NCI-H2029 treated with DMSO at 0.1 percent for 48 hours (cell line): ENCODE measurements at places on chromosomes 7 and 10.

DNA sequence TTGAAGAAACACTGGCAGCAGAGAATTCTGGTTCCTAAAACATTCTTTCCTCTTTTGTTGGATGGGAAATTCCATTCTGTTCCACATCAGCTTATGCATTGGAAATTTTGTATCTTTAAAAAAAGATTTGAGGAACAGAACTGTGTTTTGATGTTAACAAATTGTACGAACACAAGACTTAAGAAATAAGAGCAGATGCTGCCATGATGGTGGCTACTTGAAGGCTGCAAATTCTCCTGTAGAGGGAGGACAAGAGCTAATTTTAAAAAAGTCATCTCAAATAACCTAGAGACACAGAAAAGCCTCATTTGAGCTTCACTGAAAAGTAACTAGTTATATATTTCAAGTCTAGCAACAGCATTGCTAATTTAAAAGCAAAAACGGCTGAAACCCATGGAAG, 29.8 kb downstream of the NDUFB2 start:
- no peak for DNase-seq

- no peak for DNase-seq
Measured at GRCh38 chr7:1468203-1468602, 8.9 kb upstream of the MICALL2 start.

GRCh38 chr10:110811791-110812581, 59.7 kb upstream of the PDCD4 start:
- DNase-seq = no peak

GRCh38 chr10:31081937-31082840, 50.5 kb upstream of the ZNF438 start:
- DNase-seq = no peak

GRCh38 chr10:96279191-96279641, 7.8 kb upstream of the BLNK start:
- DNase-seq = no peak

- DNase-seq = no peak
Measured at GRCh38 chr10:75043256-75044131, 68.0 kb upstream of the SAMD8 start.

DNA sequence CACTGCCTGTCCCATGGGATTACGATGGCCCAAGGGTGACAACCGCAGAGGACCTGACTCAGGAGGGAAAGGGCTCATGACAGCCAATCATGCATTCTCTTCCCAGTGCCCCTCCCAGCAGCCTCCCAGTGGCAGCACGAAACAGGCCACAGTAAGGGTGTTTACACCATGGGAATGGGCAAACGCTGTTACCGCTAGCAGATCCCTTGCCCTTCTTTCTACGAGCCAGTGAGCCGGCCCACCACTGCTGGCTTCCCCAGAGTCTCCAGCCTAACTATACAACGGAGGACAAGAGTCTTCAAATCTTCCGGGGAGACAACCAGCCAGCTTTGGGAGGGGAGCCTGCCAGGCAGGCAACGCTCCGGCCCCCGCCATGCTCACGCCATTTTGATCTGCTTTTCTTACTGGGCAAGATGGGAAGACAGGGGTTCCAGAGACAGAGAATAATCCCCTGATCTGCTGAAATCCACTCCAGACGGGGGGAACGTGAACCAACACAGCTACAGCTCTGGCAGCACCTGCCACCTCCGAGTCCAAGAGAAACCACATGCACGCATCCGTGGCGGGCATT, 69.8 kb downstream of the SLC29A4 start:
- no peak for DNase-seq

DNA sequence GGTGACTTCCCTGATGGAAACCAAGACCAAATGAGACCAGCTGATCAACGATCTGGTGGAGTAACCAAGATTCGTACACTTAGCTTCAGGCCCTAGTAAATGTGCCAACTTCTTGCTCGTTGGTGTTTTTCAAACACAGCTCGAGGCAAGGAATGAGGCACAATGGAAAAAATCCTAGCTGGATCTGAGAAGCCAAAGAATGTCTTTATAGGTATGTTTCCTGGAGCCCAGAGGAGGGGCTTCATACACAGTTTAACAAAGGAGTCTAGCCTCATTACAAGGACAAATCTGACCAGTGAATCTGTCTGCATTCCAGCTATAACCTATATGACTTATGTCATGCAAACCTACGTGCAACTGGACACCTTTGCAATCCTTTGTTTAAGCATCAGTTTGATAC, 3.7 kb downstream of the COL17A1 start:
- DNase-seq = no peak

DNA sequence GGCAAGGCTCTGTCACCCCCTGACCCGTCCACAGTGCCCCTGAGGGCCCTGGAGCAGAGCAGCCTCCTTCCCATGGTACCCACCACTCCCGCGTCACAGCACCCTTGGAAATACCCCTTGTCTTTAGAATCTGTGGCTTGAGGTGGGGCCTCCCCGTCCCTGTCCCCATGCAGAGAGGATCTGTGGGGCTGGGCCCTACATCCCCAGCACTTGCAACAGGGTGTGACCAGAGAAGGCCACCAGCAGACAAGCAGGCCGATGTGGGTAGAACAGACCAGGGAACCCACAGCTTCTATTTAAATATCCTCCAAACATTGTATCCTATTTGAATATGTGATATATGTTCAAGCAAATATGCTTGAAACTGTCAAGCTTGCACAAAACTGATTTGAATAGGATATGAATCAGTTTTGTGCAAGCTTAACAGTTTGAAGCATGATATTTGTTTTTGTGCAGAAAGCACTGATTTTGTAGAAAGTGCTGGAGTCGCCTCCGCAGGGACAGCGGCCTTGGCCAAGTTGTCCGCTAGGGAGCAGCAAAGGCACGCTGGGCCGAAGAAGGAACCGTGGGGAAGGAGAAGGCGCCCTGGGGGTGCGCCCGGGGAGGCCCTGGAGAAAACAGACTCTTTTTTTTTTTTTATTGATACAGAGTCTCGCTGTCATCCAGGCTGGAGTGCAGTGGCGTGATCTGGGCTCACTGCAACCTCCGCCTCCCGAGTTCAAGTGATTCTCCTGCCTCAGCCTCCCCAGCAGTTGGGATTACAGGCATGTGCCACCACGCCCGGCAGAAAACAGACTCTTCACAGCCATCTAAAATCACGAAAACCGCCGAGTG, 2.2 kb downstream of the CFAP46 start:
- no peak for DNase-seq

DNA sequence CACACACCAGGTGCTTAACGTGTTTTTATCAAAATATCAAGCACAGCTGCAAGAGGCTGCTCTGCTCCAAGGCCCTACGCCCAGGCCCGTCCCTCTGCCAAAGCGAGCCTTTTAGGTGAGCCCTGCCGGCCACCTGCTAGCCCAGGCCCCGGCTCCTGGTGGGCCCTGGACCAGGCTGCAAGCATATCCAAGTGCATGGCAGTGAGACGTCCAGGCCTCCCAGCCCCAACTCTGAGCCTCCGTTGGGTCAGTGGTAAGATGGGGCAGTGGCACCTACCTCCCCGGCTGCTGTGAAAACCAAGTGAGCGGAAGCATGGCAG, 136.2 kb downstream of the LHPP start:
- no peak for DNase-seq

GRCh38 chr7:140360697-140361229, 37.6 kb downstream of the SLC37A3 start:
- no peak for DNase-seq

- DNase-seq = no peak
Measured at GRCh38 chr7:51111241-51111940, 205.2 kb downstream of the COBL start.

- DNase-seq = no peak
Measured at GRCh38 chr10:99610221-99610620, 10.0 kb downstream of the SLC25A28 start.

DNA sequence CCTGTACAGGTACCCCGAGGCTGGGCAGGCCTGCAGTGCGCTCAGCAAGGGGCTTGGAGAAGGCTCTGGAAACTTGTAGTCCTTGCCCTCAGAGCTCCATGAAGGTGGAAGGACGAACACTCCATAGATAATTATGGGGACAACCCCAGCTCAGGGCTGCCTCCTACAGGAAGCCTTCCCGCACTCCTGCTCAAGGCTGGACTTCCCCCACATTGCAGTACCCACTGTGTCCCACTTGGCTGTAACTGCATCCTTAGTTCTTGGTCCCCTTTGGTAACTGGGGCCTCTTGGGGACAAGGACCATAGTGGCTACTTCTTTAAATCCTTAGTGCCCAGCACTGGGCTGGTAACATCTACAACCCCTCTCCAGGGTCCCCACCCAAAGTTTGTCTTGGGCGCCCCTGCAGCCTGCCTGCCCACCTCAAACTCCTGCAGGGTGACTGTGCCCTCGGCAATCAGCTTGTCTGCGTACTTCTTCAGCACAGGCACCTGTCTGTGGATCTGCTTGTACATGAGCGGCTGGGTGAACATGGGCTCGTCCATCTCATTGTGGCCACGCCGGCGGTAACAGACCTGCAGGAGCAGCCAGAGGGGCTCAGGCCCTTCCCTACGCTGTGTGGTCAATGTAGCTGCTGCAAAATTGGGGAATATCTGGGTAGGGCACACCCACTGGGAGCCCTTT, 17.1 kb downstream of the OGDHL start:
- DNase-seq = no peak

DNA sequence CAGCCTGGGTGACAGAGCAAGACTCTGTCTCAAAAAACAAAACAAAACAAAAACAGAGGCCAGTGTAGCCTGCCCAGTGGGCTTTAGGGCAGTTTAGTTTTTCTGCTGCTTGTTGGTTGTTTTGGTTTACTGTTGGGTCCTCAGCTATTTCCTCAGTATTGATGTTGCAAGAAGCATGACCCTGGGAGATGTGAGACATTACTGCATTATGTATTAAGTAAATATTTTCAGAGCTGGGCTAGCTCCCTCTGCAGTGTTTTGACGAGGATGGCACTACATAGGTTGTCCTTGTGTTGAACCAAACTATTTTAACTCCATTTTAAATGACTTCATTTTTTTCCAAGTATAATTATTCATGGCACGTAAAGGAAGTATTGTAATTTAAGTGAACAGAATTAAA, 4.8 kb downstream of the AKAP9 start:
- no peak for DNase-seq

GRCh38 chr7:116206141-116206540, 4.2 kb upstream of the TES start:
- DNase-seq = no peak

DNA sequence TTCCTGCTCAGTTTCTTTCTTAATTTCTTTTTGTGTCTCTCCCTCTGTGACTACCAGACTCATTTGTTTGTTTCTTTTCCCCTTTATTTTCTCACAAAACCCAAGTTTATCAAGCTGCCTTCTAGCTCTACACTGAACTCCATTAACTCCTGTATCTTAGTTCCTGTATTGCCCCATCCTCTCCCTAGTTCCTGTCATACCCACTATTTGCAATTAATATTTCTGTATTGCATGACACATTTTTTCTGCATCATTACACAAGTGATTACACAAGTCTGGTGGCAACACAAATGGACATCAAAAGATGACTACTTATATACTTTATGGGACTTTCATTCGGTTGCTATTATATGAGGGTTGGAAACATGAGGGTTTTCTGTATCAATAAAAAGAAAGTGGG, 26.9 kb upstream of the OR9A4 start:
- DNase-seq = no peak

- no peak for DNase-seq
Measured at GRCh38 chr10:128851726-128852125, 615.3 kb upstream of the MGMT start.

GRCh38 chr7:106462365-106462859, 177.6 kb upstream of the NAMPT start:
- peak; percentile 27 for DNase-seq

- DNase-seq = no peak
Measured at GRCh38 chr7:93015779-93016481, 101.8 kb downstream of the SAMD9 start.

GRCh38 chr7:50685135-50686065, 97.3 kb downstream of the GRB10 start:
- DNase-seq = peak; percentile 9

DNA sequence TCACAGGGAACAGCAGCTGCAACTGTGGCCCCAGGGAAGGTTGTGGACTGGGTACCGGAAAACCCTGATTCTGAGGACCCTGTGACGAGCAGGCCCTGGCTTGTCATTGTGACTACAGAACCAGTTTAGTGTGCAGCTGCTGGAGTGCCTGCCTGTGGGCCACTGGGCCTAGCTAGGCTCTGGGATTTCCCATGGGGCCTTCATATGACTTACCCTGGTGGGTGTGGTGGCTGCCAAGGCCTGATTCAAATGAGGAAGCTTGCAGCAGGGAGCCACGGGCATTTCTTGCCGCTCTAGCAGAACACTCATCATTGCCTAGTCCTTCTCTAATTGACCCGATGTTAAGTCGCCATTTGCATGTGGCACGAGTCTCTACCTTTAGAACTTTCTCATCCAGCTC, 14.7 kb upstream of the CAMK2G start:
- no peak for DNase-seq

DNA sequence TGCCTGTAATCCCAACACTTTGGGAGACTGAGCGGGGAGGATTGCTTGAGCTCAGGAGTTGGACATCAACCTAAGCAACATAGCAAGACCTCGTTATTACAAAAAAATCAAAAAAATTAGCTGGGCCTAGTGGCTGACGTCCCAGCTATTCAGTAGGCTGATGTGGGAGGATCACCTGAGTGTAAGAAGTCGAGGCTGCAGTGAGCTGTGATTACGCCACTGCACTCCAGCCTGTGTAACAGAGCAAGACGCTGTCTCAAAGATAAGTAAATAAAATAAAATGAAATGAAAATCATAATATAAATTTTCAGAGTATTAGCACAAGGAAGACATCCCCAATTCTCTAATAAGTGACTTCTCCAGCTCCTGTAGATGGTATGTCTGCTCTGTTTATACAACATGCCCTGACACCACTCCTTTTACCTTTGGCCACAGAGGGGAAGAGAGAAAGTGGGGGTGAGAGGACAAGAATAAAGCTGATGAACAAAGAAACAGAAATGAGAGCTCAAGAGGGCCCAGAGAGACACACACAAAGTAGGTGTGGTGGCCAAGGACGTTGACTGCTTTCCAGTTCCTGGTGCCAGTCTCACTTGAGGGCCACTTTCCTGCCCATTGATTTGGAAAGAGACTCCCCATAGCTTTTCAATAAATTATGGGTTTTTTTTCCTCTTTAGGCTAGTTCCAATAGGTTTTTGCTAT, 62.9 kb downstream of the PTTG1IP2 start:
- no peak for DNase-seq

GRCh38 chr7:81439591-81439990, 330.3 kb downstream of the HGF start:
- no peak for DNase-seq

- DNase-seq = no peak
Measured at GRCh38 chr10:16521311-16522016, at the start of gene C1QL3. C1QL3 (minus strand) TSS chr10:16521879; CDS start chr10:16521065, 814 bp downstream.

DNA sequence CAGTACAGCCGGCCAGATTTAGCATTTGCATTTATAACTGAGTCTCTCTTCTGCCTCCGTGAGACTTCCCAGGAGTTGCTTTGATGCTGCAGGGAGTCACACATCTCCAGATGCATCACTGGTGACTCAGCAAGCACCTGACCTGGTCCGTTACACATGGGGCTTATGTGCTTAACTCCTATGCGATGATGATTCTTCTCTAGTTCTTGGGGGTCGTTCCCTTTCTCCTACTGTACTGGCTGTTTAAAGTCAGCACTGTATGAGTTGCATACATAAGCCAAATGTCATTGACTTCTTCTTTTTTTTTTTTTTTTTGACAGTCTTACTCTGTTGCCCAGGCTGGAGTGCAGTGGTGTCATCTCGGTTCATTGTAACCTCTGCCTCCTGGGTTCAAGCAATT, 13.0 kb upstream of the AKR1E2 start:
- DNase-seq = no peak

GRCh38 chr7:73648593-73649332, 18.9 kb upstream of the VPS37D start:
- no peak for DNase-seq
